ENCODE measurements at places on chromosomes 13 and 19.

DNA sequence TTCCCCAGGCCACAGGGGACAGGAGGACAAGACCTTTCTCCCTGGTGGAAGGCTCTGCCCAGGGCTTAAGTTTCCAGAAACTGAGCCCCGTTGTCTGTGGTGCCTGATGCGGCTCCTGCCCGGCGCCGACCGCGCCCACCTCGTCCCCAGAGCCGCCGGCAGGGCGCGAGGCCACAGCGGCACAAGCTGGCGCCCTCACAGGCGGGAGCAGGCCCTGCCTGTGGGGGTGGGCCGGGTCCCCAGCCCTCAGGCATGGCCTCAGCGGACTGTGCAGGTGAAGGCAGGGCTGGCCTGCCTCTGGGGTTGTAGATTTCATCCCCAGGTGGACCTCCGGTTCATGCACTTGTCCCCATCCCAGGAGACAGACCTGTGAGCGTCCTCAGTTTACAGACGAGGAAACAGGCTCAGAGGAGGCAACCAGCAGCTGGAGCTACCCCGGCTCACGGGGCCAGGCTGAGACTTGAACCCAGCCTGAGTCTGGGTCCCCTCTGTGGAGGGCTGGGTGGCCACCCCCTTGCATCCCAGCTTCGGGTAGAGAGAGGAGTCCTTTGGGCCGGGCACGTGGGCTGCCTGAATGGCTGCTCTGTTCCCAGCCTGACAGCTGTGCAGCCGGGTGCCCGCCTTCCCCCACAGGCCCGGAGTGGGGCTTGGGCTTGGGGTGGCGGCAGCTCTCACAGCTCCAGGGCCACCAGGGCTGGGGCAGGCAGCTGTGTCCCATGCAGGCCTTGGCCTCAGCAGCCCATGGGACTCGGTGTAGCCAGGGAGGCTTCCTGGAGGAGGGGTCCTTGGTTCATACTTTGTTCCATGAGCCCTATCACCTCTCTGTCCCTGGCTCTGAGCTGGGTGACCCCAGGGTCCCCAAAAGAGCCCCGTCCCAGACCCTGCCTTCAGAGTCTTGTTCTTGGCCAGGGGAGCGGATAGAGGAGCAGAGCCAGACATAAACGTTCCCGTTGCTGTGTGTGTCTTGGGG lies 26.8 kb downstream of the PIAS4 start:
- no peak for ATAC-seq

DNA sequence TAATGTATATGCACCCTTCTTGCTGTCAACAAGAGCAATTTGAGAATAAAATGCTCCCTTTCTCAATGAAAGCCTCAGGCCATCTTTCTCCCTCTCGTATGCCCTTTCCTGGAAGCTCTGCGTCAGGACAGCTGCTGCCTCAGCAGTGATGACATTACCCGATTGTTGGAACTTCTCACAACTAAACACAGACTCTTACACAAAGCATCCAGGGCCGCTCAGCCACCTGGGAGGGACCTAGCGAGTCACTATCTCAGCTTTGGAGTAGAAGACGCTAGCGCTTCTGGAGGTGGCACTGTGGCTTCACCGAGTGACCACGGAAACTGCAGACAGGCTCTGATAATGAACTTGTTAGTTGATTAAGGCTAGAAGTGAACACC lies 153.2 kb upstream of the SOX1 start:
- ATAC-seq, result no peak

DNA sequence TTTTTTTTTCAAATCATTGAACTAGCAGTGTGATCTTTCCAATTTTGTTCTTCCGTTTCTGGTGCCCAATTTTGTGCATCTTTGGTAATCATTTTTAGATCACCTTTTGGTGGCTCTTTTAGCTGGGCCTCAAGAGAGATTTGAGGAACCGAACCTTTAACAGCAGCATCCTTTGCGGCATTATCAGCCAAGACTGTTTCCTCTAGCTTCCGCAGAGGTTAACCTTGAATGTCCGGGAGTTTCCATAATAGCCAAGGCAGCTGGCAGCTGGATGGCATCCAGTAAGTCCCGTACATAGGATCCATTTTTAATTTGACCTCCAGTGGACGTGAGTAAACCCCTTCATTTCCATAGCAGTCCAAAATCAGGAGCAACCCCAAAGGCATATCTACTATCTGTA lies 9.6 kb downstream of the IRGC start:
- ATAC-seq, result no peak

- ATAC-seq, result no peak
These were observed 462.0 kb upstream of the SPRY2 start for GRCh38 chr13:80802946-80803345.

- ATAC-seq, result no peak
These were observed 10.8 kb downstream of the GYS1 start for GRCh38 chr19:48982280-48982679.

GRCh38 chr19:38839816-38840582 lies 8.4 kb upstream of the ECH1 start:
- peak; percentile 35 for ATAC-seq

- no peak for ATAC-seq
These were observed 4.3 kb upstream of the ZNF497 start for GRCh38 chr19:58366585-58367430.

- ATAC-seq, result no peak
These were observed 287.3 kb upstream of the MAB21L1 start for GRCh38 chr13:35763782-35764123.

DNA sequence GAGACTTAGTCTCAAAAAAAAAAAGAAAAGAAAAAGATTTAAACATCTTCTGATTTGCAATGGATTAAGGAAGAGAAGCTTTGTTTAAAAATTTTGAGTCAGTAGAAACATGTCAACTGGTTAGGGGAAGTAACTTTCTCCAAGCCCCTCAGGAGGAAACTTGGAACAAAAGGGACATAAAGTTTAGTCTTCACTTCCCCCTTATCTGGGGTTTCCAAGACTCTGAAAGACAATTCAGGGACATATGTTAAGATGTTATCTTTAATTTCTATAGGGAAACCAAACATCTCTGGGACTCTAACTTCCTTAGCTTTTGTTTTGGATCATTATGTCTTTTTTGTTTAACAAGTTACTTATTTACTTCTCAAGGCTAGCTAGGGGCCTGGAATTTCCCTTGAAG lies 20.1 kb upstream of the MRI1 start:
- ATAC-seq, result no peak

- no peak for ATAC-seq
These were observed 10.9 kb upstream of the KCTD15 start for GRCh38 chr19:33785795-33786194.

DNA sequence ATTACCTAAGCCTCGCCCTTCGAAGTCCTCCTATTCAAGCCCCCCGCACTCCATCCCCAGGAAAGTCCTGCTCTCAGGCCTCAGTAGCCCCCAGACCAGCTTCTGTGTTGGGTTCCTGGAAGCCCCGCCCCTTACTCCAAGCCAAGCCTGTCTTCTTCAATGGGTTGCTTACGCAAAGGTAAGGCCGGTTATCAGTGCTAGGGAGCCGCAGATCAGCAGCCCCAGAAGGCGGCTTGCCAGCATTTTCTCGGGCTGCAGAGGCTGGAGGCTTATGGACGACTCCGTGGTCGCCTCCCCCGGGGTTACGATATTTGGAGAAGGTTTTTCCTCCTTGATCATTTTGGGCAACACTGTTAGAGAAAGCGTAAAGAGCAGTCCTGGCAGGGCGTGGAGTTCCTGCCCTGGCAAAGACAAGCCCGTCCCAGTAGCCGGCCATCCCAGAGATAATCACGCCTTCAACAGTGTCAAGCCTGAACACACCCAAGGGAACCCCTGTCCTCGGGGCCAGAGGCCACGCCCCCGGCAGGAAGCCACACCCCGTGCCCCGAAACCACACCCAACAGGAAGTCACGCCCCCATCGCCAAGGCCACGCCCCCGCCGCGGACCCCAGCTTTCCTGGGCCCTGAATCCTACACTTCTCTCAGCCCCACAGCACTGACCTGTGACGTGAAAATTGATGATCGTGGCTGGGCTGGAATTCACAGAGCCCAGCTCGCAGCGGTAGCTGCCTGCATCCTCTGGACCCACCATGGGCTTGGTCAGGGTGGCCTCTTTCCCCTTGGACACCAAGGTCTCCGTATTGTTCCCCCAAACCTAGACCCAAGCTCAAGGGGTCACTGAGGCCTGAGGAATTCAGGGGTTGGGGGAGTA lies 954 bp upstream of the RASIP1 start:
- no peak for ATAC-seq

DNA sequence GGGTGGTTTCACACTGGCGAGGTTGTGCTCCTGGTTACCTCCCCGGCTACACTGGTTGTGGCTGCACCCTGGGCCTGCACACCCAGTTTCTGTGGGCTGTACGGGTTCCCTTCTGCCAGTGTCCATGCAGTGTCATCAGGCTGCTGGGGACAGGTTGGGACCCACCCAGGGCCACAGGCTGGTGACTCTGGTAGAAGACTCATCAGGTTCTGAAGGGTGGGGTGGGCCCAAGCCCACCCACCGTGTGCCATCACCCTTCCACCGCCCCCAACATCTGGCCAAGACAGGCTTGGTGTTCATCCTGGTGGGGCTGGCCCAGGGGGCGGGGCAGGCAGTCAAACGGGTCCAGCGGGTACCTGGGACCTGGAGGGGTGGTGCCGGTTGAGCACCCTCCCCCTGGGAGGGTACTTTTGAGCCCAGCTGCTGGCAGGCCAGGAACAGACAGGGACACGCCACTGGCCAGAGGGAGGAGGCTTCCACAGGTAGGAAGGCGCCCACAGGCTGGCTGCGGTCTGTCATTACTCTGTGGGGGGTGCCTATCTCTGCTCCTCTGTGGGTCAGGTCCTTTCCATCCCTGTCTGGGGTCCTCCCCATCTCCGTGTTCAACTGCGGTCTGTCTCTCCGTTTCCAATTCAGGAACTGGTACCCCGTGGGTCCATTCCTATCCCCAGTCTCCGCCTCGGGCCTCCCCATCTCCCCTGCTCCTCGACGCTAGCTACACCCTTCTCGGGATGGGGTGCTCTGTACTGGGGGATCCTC lies at the start of gene RNF225:
Gene RNF225 (plus strand): TSS at position 437 of the 759 bp plus-strand sequence. CDS start 434 bp downstream, outside the sequence.
- peak; percentile 8 for ATAC-seq

- peak; percentile 82 for ATAC-seq
These were observed 394.3 kb downstream of the FOXO1 start for GRCh38 chr13:40271931-40272775.

DNA sequence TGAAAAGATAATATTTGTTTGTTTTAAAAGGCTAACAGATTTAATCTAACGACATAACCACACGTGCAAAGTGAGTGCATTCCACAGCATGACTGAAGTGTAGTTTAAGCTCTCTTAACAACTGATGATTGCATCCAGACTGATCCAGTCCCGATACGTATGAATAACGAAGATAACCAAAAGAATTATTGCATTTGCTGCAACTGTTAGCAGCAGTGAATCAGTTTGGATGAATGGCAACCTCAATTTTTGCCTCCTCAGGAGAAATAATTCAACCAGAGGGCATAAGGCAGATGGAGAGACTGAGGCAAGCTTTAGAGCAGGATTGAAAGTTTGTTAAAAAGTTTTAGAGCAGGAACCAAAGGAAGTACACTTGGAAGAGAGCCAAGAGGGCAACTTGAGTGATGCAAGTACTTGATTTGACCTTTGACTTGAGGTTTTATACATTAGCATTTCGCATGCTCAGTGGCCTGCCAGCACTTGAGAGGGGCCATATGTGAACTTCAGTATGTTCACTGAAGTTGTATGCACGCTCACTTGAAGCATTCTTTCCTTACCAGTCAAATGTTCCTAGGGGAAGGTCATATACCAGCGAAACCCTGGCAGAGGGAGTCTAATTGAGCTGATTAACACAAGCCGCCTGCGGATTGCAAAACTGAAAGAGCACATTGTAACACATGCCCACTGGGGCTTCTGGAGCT lies 835.0 kb upstream of the PCDH20 start:
- no peak for ATAC-seq
